Ovary (tissue), 10 donors: ENCODE measurements at places on chromosomes 1 and 21. TPM values are rescaled to one million over a fixed set of nuclear protein-coding genes. Genes with fewer than 3 reads are reported as not detected.

SLC35F3 gene
- total RNA-seq = 0.25 TPM

CDA gene
- total RNA-seq = 1.7 TPM

AKIRIN1 gene
- total RNA-seq = 28.6 TPM

GRCh38 chr1:110130113-110130591, 17.9 kb downstream of the UBL4B start:
- H3K27me3 ChIP-seq = no peaks in the 10 kb centered on the region
- H3K4me1 ChIP-seq = peaks cover 2% of the 10 kb centered on the region

GRCh38 chr1:24949331-24949881, 19.3 kb upstream of the RUNX3 start:
- no peak for DNase-seq
- no peak overlapping the region for H3K4me3 ChIP-seq
- no peaks in the 10 kb centered on the region for H3K36me3 ChIP-seq
- no peaks in the 10 kb centered on the region for H3K4me1 ChIP-seq
- no peaks in the 10 kb centered on the region for H3K27me3 ChIP-seq
